ENCODE measurements at places on chromosomes 4 and X.

DNA sequence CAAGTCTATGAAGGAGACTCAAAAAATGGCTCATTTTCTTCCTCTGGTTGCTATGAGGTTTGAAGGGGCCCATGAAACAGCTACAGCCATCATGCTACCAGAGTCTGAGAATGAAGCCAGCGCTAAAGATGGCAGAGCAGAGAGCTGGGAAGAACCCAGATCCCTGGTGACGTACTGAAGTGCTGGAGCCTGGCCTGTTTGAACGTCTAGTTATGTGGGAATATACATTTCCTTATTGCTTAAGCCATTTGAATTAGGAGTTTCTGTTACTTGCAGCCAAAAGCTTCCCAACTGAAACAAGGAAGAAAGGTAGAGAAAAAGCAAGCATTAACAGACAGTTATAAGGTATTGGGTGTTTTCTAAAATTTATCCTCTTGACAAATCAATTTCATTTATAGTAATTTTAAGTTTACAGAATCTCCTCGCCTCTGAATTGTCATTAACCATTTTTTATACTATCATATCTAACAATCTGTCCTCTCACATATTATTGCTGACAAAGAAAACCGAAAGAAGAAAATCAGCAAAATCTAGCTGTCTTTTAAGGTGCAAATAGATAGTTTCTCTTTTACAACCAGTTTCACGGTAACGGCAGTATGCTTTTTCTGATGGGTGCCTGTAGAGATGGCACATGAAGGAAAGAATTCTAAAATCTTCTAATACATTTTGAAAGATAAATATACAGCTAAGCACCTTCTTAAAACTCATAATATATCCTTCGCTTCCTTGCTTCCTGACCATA lies 8.9 kb upstream of the COQ2 start:
- DNase-seq = no peak

DNA sequence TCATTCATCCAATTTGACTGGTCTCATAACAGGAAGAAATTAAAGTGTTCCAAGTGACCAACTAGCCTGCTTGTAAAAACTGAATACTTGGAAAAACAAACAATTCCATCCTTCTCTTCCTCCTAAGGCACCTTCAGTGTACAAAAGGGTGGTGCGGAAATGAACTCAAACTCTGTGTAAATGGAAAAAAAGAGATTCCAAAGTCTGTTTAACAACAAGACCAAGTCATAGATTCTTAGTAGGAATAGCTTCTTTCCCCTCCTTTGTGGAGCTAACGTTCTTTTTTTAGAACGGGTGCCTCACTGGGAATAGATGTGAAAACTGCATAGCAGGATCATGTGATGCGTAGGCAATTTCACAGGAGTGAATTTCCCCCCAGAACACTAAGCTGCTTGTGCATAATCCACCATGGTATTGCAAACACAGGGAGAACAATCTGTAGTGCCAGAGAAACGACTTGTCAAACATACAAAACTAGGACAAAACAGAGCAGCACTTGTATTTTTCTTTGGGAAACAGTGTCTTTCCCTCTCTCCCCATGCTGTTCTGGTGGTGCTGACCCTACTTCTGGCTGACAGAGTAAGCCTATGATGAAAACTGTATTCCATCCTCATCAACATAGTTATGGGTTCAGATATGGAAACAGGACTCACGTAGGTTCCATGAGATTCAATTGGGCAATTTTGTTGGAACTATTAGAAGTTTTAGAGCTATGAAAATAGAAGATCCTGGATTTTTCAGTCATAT lies 13.2 kb upstream of the SOD3 start:
- peak; percentile 13 for DNase-seq

GRCh38 chrX:28847423-28847822 lies 260.2 kb downstream of the IL1RAPL1 start:
- no peak for DNase-seq

- DNase-seq = no peak
These were observed 47.5 kb downstream of the TBC1D14 start for GRCh38 chr4:6957148-6957520.

GRCh38 chr4:78659264-78659663 lies 107.7 kb downstream of the ANXA3 start:
- DNase-seq = peak; percentile 66
